Central memory CD8-positive, alpha-beta T cell (primary cell): ENCODE measurements at places on chromosomes 5 and 9.
A peak's percentile ranks its signal among the peaks of the same experiment; 100 is the strongest.

DNA sequence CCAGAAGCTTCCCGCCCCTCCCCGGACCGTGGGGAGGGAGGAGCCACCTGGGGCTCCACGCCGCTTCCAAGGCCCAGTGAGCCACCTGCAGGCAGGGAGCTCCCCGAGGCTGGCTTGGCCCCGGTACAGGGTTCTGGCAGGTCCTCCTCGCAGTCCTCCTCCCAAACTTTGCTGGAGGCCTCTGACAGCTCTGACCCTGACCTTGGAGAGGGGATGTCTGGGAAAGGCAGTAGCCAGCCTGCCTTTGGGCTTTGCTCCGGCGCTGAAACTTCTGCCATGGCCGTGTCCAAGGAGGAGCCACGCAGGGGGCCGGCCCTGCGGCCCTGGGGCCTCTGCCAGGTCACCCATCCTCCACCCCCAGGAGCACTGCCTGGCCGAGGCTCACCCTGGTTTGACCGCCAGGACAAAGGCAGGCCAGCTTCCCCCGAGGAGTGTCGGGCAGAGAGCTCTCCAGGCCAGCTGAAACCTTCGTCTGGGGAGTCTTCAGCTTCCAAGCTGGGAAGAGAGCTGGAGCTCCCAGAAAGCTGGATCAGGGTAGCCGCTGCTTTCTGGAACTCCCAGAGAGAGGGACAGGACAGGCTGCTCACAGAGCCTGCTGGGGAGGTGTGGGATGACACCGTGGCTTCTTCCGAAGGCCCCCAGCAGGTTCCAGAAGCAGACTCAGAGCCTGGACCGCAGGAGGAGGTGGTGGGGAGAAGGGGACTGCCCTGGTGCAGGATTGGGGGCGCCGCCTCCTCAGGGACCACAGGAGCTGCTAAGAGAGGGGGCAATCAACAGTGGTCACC is 9.0 kb upstream of the QSOX2 start:
- no peak for DNase-seq

DNA sequence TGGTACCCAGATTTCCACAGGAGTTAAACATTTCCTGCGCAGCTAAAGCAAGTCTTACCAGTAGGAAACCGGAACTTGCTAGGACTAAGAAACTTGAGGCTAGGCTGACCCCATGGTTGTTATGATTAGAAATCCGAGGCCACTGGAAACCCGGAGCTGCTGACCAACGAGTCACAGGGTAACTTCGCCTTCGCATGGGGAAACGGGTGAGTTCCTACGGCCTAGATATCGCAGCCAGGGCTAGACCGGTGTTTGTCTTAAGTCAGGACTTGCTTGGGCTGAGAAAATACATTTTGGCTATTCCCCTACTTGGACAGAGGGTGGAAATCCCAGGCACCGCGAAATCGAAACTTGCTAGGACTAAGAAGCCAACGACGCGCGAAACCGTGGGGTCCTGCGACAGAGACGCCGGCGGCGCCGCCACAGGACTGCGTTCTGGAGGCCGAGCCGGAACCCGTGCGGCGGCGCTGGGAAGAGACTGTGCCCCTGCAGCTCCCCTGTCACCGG is 1.6 kb upstream of the ANXA2R start:
- peak; percentile 68 for DNase-seq

GRCh38 chr9:71630377-71630995 is 137.8 kb downstream of the CEMIP2 start:
- DNase-seq: no peak

GRCh38 chr5:66013397-66013796 is 87.0 kb downstream of the ERBIN start:
- DNase-seq: no peak

DNA sequence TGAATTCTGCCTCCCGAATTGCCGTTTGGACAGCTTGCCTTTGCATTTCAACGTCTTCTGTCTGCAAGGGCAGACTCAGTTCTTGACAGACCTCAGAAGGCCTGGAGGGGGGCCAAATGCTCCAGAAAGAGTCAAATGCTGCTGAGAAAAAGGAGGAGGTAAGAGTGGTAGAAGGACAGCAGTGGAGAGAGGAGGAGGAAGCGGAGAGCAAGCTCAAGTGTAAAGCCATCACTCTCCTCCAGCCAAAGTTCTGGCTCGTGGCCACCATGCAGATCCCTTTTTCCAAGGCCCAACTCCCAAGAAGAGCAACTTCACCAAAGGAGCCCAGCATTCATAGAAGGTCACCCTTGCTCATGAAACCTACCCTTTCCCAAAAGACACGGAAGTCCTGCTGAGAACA is 36.9 kb upstream of the SMIM23 start:
- DNase-seq: no peak

- no peak for DNase-seq
These were observed 60.5 kb downstream of the ASTN2 start for GRCh38 chr9:117354244-117354847.

GRCh38 chr9:38380872-38381534 is 11.5 kb upstream of the ALDH1B1 start:
- no peak for DNase-seq

- no peak for DNase-seq
These were observed 171.7 kb downstream of the C9orf152 start for GRCh38 chr9:110036286-110036685.

DNA sequence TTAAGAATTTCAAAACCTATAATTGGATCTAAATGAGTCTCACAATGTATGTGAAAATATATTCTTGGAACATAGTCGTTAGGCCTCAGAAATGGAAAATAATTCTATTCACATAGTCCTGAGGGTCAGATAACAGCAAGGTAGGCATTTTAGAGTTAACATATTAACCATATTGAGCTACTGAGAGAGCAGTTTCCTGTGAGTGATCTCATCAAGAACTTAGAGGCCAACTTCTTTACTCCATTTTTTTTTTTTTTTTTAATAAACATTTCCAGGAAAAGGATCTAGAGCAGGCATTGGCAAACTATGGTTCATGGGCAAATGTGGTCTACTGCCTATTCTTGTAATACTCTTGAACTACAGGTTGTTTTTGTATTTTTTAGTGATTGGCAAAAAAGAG is 26.6 kb downstream of the RAB24 start:
- no peak for DNase-seq

DNA sequence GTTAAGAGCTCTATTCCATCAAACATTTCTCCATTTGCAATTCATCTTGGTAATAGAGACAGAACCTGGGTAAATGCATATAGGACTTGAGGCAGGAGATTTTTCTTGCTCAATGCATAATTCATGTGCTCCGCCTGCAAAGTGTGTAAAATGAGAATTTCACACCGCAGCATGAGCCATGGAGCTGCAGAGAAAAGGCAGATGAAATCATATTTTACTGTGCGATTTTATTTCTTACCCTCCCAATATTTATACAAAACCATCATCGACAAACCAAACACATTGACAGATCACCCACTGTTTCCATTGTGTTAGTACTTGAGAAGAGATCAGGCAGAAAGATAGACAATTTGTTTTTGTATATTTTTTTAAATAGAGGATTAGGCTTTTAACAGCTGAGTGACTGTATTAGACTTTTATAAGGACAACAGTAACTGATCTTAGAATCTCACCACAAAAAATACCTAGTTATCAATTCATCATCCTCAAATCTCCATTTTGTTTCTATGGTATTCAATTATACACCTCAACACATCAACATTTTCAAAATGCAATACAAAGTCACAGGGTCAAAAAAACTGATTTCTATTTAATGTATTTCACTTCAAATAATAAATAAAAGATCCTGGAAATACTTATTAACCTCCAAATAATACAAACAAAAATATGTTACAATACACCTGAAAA is 191.1 kb downstream of the AP3B1 start:
- no peak for DNase-seq

DNA sequence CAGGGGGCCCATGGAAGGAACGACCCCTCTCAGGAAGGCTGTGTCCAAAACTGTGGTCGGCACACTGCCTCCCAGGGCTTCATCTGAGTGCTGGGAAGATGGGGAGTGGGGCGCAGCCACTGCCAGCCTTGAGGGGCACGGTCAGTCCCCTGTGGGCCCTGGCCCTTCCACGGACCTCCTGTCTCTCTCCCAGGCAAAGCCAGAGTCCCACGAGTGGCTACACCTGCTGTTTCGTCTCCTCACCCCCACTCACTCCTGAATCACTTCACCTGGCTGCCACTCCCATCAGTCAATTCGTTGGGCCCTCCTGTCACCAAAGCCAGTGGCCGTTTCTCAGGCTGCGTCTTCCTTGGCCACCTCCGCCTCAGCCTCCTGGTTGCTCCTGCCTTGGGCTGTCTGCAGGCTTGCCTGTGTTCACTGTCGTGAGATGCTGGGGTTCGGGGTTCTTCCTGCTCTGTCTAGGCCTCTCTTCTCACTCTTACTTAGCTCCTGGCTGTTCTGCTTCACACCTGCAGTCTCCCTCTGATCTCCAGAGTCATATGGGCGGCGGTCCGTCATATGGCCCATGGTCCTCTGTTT is 58.8 kb upstream of the RNF130 start:
- no peak for DNase-seq

DNA sequence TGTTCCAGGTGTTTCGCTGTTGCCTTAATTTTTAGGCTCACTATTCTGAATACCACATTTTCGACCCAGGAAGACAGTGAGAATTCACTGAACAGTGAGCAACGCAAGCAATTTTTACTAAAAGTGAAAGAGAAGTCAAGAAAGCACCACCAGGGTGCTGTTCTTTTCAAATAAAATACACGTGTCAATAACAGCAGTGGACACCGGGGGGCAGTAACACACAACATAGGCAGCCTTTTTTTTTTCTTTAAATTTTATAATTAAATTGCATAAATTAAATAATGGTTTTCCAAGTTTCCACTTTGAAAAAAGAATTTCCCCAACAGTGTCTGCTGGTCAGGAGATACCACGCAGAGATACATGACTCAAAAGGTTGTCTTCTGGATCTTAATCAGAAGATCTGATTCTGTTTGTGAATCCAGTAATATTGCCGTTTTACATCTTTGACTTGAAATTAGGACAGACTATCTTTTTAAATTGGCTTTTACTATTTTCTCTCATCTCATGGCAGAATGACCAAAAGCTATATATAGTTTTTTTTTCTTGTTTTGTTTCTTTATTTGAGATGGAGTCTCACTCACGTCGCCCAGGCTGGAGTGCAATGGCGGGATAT is 47.1 kb upstream of the SH3GL2 start:
- DNase-seq: no peak

DNA sequence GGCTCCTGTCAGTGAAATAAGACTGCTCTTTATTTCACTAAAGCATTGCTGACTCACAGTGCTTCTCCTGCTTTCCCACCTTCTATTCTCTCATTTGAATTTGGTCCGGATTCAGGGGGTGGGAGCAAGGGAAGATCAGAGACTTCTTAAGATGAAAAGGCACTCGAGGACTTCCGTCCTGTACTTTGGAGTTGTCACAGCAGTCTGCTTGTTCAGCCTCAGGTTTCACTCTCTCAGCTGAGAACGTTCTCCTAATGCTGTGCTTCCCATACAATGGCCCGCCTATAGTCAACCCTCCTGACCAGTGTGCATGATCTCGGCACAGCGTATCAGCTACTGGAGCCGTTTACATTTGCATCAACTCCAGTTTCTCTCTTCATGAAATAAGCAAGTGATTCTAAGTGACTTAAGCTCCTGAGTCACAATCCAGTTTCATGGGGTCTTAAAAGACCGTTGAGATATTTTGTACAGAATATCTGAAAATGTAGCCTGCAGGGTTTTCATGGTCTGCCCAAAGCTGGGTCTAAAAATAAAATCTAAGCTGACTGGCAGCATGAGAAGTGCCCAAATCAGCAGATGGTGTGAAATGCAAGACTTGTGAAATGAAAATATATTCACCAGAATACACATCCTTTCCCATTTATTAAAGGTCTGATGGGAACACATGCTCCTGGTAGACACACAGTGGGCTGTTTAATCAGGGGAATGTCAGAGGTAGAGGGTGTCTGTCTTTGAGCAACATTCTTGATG is 145.0 kb downstream of the ADCY2 start:
- DNase-seq: no peak
